ENCODE measurements at places on chromosomes 7 and 10.

GRCh38 chr7:38973760-38974159, 3.9 kb upstream of the POU6F2 start:
- DNase-seq = no peak

GRCh38 chr7:70739646-70740210, 392.2 kb upstream of the GALNT17 start:
- DNase-seq = no peak

DNA sequence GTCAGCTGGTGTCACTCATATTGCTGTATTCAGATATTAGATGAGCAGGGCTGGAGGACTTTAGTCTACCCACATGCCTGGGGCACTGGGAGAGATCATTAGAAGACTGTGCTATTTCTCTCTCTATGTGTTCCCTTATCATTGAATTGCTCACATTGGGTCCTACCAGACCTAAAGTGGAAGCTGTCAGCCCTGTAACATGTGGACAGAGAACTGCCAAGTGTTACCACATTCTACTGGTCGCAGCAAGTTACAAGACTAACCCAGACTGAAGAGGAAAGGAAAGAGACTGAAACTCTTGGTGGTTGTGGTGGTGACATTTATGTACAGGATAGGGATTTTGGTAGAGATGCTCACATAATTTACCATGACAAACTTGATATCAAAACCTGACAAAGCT, 627.1 kb upstream of the FZD8 start:
- DNase-seq = no peak

GRCh38 chr10:51244748-51245490, 170.6 kb downstream of the PRKG1 start:
- DNase-seq = no peak

- no peak for DNase-seq
These were observed 129.1 kb upstream of the ANK3 start for GRCh38 chr10:60518745-60519144.

GRCh38 chr10:73376679-73377078, 18.0 kb upstream of the CFAP70 start:
- no peak for DNase-seq

DNA sequence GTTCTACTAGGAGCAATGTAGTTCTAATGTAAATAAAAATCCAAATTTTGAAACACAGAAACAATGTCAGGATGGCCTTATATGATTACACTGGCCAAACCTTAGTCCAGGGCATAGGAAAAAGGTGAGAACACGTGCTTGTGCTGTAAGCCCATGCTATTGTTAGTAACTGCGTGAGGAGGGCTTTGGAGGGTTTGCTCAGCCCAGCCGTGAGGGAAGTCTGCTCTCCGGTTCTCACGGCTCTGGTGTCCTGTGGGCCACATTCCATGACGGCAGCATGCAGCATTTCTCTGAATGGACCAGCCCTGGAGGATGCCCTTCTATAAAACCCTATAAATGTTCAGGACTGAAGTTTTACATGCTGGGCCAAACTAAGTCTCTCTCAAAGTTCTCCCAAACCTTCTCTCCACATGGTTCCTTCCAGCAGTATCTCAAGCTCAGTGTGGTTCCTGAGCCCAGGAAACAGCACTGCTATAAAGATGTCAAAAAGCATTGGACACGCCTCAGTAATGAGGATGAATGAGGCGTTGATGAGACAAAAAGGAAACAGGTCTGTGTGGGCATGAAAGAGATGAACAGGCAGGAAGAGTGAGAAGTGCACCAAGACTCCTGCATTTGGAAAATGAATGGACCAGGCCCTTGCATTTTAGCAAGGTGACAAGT, 174.8 kb upstream of the CDCA7L start:
- DNase-seq = no peak

- no peak for DNase-seq
These were observed 20.8 kb downstream of the VSIR start for GRCh38 chr10:71752391-71753090.

GRCh38 chr10:36366843-36367242, 724.7 kb upstream of the FZD8 start:
- DNase-seq = no peak

- no peak for DNase-seq
These were observed 884 bp upstream of the PRF1 start for GRCh38 chr10:70603449-70603801.

DNA sequence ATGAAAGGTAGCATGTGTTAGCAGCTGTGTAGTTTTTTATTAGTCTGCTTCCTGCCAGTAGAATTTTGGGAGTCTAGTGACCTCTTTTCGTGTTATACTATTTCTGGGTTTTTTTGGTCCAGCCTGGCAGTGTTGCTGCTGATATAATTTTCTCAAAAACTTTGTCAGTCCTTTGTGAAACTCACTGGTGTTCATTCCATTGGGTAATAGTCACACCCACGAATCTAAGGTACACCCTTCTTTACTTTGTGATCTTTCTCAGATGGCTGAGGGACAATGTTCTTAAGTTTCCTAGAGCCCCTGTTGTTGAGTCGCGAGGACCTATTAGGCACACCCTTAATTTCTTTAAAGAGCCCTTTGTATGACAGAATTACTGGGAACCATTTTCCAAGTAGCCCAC, 52.3 kb downstream of the TPST1 start:
- DNase-seq = no peak

DNA sequence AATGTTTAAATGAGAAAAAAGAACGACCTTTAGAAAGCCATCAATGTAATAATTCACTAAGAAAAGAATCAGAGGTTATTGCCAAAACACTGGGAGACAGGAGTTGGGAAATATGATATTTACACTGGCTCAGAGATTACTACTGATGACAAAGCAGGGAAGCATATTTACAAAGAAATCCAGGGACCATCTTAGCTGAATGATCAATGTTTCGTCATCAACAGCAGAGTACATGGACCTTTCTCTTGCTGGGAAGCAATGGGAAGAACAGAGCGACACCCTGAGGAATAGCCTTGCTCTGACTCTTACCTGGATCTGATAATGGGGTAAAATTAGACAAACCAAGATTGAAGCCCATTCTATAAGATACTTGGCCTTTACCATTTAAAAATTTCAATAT, 1293.5 kb downstream of the XPNPEP1 start:
- no peak for DNase-seq

DNA sequence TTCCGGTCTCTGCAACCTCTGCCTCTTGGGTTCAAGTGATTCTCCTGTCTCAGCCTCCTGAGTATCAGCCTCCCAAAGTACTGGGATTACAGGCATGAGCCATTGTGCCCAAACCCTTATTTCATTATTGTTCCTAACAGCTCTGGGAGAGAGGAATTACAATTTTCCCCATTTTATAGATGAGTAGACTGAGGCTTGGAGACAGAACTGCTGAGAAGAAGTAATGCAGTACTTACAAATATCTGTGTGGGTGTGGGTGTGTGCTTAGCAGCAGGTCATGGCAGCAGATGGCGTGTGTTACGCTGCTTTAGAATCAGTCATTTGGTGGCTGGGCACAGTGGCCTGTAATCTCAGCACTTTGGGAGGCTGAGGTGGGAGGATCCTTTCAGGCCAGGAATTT, 7.4 kb downstream of the PRKRIP1 start:
- DNase-seq = no peak

DNA sequence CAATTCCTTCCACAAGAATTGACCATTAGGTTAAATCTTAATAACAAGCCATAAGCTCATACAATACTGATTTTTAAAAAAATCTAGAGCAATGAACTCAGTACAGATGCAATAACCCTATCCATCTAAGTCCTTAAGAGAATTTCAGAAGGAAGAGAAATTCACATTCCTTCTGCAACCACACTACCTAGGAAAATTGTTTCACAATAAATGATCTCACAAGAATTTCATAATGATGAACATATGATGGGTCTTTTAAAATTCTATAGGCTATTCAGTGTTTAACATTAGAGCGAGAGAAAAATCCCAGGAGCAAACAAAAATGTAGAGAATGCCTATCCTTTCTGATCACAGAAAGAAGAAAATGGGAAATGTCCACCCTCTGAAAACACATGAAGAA, 70.0 kb upstream of the MAGI2 start:
- no peak for DNase-seq

DNA sequence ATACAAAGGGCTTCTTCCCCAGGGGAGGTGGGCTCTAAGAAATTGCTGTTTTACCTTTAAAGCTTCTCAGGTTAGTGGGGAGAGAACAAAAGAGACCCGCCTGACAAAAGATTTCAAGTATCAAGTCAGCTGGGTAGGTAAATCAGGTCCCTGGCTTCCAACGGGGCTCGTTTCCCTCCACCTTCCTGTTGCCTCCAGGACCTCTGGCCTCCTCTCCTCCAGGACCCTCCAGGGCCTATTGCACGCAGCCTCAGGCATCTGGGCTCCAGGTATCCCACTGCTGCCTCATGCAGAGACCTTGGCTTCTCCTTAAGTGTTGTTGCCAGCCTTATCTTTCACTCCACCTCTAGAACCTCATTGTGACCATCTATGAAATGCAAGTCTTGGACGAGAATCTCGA, 2.9 kb downstream of the BNIP3 start:
- DNase-seq = no peak
